ENCODE measurements at places on chromosomes 7 and 10. TPM values are rescaled to one million over a fixed set of nuclear protein-coding genes. Genes with fewer than 3 reads are reported as not detected.

ANKRD61 gene
- total RNA-seq: 0.20 TPM

GLI3 gene
- 4.4 TPM for total RNA-seq

SFTPA1 gene
- 0.17 TPM for total RNA-seq

CRPPA gene
- total RNA-seq: 7.5 TPM

AASS gene
- total RNA-seq: 24.1 TPM

EN2 gene
- total RNA-seq: not detected

ZNF727 gene
- 1.8 TPM for total RNA-seq

- no peak for DNase-seq
Measured at GRCh38 chr10:58412502-58412961, 27.3 kb downstream of the TFAM start.

- DNase-seq: no peak
Measured at GRCh38 chr10:61071580-61071979, 127.6 kb upstream of the RHOBTB1 start.

- no peak for DNase-seq
Measured at GRCh38 chr7:96718107-96719003, 8.7 kb upstream of the SEM1 start.

GRCh38 chr10:73131301-73131700 is 21.0 kb downstream of the NUDT13 start:
- DNase-seq: no peak

DNA sequence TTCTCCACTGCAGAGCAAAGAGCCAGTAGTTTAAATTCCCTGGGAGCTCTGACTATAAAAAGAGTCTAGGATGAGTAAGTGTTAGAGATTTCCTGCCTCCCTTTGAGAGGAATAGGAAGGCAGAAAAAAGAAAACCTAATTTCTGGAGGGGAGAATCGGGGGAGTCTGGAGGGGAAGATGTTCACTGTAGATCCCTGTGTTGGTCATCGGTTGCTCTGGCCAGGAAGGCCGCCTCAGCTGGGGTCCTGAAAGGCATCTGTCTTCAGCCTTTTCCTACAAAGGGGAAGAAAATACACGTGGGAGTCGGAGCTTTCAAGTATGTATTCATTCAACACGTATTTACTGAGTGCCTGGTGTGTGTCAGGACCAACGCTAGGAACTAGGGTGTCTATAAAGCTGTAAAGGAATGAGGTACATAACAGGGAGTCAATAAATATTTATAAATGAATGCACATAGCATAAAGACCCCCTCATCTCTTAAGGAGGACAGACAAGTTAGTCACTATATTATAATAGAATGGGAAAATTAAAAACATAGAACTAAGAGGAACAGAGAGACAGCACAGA is 101.1 kb downstream of the ICA1 start:
- DNase-seq: no peak

GRCh38 chr7:70480927-70481569 is 650.9 kb upstream of the GALNT17 start:
- DNase-seq: no peak

DNA sequence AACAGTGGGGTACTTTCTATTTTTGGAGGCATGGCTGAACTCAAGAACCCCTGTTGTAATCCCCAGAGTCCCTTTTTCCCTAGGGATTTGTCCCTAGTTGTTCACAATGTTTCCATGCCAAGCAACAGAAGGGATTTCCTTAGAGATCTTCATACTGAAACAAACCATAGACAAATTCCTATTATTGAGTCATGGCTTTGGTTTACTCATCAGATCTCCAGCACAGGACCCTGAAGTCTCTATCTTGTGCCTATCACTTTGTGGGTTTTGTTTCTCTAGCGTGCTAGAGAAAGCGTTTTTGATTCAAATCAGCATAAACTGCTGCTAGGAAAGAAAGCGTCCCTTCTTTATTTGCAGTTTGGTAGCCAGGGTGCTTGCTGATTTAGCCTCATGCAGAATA is 165.0 kb downstream of the BAMBI start:
- no peak for DNase-seq

DNA sequence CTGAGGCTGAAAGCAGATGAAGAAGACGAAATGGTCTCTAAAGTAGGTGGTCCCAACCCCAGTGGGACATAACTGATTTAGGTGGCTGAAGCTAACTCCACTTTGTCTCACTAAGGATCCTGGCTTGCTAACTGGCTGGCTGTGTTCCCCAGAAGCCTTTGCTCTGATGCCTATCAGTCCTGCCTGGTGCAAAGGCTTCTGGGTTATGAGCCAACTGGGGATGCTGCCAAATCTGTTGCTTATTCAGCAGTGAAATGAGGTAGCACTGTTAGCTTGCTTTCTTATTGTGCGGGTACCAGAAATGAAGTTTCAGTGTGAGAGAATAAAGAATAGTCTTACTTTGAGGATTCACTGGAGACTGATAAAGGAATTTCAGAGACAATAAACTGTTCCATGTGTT is 18.1 kb downstream of the PRKG1 start:
- DNase-seq: peak; percentile 79

DNA sequence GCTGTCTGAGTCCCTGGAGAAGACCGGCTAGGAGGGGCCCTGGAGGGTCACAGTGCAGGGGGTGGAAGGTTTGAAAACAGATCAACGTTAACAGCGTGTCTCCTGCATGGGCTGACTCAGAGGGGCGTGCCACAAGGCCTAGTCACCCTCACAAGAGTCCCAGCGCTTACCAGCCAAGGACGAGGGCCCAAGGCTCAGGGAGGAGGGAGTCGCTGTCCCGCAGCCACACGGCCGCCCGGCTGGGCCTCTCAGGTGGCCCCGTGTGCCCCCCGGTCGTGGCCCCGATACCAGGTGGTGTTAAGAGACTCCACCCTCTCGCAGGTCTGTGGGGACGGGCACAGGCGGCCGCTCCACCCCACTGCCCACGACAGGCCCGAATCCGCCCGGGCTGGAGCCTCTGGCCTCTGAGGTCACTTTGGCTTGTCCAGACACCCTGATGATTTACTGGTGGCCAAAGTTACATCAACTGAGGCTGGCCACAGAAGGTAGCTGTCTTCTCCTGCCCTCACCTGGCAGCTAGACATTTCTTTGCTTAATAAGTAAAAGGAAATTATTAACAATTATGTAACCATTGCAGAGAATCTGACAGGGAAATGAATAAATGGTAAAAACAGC is 34.0 kb downstream of the FAM20C start:
- no peak for DNase-seq

DNA sequence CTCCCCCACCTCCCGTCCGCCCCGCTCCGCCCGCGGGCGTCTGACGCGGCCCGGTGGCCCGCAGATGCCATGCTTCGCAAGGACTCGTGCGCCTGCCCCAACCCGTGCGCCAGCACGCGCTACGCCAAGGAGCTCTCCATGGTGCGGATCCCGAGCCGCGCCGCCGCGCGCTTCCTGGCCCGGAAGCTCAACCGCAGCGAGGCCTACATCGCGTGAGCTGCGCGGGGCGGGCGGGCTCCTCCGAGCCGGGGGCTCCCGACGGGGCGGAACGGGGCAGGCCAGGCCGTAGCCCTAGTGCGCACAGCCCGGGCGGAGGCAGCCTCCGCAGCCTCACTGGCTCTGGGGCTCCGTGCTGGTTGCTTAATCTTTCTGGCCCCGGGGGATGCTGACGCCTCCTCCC is 2.8 kb downstream of the ASIC3 start:
- DNase-seq: peak; percentile 78

DNA sequence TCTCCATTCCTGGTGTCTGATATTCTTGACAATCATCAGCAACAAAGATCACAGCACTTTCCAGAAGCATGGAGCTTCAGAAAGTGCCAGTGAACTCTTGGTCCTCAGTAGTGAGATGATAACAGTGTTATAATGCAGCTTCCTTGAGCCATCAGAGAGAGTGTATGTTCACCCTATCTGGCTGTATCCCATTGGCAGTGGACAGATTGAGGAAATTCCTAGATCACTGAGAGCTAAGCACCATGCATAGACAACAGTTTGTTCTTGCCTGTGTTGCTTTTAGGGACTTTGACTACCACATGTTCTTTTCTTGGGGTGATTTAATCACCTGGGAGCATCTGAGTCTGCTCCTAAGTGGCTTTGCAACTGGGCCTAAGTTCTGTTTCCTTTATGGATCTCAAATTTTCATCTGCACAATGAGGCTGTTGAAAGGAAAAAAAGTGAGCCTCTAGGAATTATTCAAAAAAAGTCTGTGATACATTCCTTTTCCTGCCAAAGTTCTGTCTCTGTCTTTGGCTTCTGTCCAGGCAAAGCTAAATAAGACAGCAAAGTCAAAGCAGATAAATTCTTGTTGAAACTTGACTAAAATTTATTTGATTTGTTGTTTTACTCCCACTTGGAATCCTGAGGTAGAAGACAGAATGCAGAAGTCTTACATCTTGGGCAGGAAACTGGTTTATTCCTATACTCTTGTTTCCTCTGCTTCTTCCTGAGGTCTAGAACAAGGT is 14.5 kb upstream of the ZNF282 start:
- no peak for DNase-seq

DNA sequence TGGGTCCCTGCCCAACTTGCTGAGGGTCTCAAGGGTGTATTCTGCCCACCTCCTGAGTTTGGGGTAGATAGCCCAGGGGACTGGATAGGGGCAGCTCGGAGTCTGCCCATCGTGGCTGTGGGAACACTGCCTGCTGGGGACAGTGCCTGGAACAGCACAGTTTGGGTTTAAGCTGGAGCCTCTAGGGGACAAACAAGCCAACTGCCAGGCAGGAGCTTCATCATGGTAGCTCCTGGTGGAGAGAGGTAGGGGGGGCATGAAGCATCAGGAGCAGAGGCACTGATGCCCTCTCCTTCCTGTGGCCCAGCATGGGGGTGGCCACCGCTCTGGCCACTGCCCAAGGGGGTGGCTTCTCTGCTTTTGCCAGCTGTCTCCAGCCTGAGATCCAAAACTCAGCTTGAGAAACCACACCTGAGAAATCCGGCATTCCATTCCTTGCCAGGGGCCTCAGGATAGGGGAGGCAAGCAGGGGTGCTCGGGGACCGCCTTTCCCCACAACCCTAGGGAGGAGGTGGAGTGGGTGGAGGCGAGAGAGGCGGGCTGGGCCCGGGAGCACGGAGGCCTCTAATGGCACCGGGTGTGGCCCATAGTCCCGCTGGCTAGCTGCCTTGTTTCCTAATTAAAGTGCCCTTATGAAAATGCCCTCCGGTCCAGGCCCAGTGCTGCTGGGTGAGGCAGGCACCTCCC is 47.6 kb downstream of the UNC5B start:
- DNase-seq: peak; percentile 63

GRCh38 chr10:124646483-124647352 is 97.5 kb downstream of the FAM53B start:
- peak; percentile 86 for DNase-seq

- DNase-seq: no peak
Measured at GRCh38 chr7:138049505-138050116, 26.6 kb upstream of the AKR1D1 start.

Measured in left ventricle myocardium superior (tissue), 1 donor.